ENCODE measurements at places on chromosomes 2 and 18. TPM values are rescaled to one million over a fixed set of nuclear protein-coding genes. Genes with fewer than 3 reads are reported as not detected.

DNA sequence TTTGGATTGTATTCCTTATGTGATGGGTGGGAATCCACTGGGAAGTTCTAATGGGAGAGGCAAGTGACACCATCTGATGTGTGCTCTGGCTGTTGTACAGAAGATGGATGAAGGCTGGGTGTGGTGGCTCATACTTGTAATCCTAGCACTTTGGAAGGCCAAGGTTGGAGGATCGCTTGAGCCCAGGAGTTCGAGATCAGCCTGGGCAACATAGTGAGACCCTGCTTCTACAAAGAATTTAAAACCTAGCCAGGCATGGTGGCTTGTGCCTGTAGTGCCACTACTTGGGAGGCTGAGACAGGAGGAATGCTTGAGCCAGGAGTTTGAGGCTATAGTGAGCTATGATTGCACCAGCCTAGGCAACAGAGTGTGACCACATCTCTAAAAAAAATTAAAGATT is 10.6 kb upstream of the MSH6 start:
- DNase-seq = no peak

DNA sequence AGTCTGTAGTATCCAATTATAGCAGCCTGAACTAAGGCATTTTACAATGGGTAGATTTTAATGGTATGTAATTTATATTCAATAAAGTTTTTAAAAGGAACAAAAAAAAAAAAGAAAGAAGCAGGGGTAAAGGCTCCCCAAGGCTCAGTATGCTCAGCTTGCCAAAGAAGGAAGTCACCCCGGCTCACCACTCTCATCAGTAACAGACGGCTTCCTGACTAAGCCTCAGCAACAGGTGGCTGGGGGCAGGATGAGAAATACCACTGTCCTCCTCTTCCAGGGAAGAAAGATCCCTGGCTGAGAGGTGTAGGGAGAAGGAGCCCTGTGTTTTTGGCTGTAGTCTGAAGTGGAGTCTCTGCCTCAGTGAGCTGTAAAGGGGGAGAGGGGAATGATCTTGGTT is 121.2 kb downstream of the ARHGEF4 start:
- no peak for DNase-seq

- no peak for DNase-seq
These were observed 7.7 kb downstream of the L3MBTL4 start for GRCh38 chr18:6406910-6407470.

TRIM43 gene
- not detected for polyA plus RNA-seq

MYOM1 gene
- polyA plus RNA-seq = 3.1 TPM

GRCh38 chr2:176552501-176553135 is 283.4 kb downstream of the MTX2 start:
- DNase-seq = no peak

TEKT4 gene
- polyA plus RNA-seq = 1.8 TPM

GRCh38 chr18:54780285-54780861 is 47.9 kb upstream of the RAB27B start:
- no peak for DNase-seq

- DNase-seq = no peak
These were observed 72.1 kb upstream of the PARD3B start for GRCh38 chr2:204473224-204473623.

- no peak for DNase-seq
These were observed 113.7 kb downstream of the GATA6 start for GRCh38 chr18:22283116-22283395.

DNA sequence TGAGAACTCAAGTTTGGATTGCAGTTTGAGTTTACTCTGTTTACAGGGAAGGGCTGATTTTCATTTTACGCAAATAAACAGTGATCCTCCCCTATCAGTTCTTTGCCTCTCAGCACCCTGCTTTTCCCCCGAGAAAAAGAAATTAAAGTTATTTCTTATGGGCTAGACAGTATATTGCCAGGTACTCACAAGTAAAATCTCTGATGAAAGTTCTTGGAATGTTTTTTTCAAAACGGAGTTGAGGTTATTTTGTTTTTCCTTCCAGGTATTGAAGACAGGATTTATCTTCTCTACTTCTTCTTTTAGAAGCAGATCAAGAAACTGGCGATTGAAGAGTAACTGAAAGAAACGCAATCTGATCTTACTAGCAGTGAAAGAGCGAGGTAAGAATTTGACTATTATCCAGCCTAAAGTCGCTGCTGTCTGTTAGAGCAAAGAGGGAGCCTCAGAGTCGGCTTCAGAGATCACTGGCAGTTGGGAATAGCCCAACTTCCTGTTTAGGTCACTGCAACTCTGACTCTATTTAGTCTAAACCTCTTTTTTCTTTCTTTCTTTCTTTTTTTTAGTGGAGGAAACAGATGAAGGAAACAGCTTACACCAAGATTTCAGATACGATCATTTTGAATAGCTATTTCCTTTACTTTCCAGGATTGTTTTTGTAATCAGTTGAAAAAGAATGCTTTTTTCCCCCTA is at the start of gene TFPI:
Gene TFPI (minus strand): TSS at position 425 of the 693 bp plus-strand sequence. CDS start 50,667 bp downstream, outside the sequence.
- no peak for DNase-seq

DNA sequence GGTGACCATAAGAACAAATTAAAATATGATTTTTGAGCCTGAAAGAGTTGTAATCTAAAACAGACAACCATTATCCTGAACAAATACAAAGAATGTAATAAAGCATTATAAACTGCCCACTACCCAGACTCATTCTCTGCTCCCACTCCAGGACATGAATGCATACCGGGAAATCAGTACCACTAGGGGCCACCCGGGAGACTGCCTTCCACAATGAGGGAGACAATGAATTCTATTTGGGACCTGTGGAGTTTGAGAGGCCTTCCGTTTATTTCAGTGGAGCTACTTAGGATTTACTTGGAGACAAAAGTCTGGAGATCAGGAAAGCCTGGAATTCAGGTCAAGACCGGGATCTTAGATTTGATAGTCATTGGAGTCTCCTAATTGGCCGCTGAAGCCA is 50.0 kb downstream of the NAB1 start:
- no peak for DNase-seq

ADGRF3 gene
- 1.5 TPM for polyA plus RNA-seq

GRCh38 chr2:109402980-109403840 is 210.6 kb downstream of the SEPTIN10 start:
- no peak for DNase-seq

DNA sequence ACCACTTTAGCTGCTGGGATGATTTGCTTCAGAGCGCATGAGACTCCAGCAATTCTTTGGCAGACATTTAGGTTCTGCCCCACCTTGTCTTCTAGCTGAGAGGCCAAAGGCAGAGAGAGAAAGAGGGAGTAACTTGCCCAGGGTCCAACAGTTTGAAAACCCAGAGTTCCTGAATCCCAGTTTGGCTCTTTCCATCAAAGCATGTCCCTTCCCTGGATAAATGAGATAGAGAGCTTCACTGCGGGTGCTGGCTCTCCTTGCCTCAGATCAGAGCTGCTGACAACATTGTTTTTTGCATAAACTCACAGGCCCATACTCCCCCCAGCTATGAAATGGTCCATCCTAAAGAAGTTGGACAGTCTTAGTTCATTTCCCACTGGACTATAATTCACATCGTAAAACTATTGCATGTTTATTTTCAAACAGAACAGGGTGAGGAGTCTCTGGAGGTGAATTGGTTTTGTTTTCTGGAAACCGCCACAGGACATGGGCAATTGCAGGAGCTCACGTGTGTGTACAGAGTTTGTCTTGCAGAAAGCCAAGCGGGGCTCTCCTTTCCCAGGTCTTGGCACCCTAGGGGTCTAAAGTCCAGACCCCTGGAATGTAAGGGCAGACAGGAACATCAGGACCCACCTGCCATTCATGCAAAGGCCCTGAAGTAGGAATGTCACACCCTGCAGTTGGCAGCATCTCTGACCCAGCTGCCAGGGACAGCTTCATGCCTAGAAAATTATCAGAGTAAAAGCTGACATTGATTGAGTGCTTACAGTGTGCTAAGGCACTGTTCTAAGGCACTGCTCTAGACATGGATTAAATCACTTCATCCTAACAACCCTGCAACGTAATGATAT is 25.0 kb upstream of the SLC14A2 start:
- no peak for DNase-seq

DNA sequence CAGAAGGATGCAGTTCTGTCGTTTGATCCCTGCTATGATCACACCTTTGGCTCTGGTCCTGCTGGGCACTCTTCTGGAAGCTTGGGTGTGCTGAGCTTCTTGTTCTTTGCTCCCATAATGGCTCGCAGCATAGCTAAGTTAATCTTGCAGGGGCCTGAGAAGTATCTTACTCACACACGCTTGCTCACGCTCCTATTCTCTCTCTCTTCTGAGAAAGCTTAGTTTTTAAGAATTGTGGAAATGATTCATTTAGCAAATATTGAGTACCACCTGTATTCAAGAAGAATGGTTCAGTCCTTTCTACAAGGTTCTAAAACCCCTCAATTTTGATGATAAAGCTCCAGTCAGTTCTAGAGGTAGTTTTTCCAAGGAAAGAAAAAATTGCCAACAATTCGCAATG is 40.6 kb downstream of the XRCC5 start:
- DNase-seq = no peak

DNA sequence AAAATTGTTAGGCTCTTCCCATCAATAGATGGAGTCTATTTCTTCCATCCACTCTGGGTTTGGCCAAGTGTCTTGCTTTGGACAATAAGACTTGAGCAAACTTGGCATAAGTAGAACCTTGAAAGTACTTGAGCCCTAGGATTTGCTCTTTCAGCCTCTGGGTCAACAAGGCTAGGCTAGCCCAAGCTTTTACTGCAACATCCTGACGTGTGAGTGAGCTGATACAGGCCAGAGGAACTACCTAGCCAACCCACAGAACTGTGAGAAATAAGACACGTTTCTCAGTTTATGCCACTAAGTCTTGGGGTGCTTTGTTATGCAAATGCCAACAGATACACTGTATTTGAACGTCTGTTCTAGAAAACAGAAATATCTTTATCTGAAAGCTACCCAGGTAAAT is 71.9 kb downstream of the LRP2 start:
- no peak for DNase-seq

GRCh38 chr2:237723023-237723422 is 75.6 kb upstream of the RBM44 start:
- DNase-seq = no peak

SRBD1 gene
- polyA plus RNA-seq = 19.4 TPM

DNA sequence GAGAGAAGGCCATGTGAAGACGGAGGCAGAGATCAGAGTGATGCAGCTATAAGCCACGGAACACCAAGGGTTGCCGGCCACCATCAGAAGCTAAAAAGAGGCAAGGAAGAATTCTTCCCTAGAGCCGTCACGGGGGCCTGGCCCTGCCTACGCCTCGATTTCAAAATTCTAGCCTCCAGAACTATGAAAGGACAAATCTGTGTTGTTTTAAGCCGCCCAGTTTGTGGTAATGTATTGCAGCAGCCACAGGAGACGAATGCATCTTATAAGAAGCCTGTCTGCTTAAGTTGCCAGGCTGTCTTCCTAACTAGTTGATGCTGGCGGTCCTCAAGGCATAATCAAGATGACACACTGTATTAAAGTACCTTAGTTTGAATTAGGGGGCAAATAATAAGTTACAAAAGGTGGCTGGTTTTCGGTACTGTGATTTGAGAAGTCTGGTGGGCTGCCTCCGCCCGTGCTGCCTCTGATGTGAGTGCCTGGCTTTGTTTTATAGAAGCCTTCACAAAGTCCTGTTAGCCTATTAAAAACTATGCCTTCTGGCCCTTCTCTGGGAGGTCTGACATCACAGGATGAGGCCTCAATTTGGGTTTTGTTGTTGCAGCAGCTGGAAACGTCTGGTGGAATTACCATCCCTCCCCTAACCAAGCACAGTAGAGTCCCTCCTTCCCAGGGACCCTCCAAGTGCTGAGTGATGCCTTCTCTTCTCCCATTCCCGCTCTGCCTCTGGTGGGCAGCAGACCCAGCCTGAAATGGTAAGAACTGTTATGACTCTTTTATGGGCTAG is 53.6 kb downstream of the SRD5A2 start:
- DNase-seq = no peak

ARL6IP6 gene
- 46.7 TPM for polyA plus RNA-seq

DNA sequence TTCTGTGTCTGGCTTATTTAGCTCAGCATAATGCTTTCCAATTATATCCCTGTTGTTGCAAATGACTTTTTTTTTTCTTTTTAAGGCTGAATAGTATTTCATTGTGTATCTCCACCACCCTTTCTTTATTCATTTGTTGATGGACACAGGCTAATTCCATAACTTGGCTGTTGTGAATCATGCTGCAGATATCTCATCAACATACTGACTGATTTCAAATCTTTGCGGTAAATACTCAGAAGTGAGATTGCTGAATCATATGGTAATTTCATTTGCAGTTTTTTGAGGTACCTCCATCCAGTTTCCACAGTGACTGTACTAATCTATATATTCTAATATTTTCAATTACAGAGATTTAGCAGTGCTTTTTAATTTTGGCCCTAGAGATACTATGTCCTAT is 266.2 kb downstream of the TMX3 start:
- no peak for DNase-seq

GKN2 gene
- polyA plus RNA-seq = 1.7 TPM

SLC8A1 gene
- polyA plus RNA-seq = 5.9 TPM

DNA sequence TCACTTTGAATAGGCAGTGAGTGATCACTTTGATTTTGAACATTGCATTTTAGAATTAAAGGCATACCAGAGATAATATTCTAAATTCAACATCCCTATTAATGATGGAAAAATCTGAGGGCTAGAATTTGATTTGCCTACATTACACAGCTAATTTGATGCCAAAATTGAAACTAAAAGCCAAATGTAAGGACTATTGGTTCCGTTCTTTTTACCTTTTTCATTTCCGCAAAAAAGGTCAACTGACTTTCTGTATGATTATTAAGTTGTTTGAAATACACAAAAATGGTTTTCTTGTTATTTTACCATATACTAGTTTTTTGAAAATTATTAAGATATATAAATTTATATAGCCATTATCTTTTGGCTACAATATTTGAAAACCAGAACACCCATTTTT is 117.5 kb downstream of the SCN3A start:
- DNase-seq = no peak

- no peak for DNase-seq
These were observed 141.1 kb upstream of the COPS8 start for GRCh38 chr2:236944561-236944960.

DNA sequence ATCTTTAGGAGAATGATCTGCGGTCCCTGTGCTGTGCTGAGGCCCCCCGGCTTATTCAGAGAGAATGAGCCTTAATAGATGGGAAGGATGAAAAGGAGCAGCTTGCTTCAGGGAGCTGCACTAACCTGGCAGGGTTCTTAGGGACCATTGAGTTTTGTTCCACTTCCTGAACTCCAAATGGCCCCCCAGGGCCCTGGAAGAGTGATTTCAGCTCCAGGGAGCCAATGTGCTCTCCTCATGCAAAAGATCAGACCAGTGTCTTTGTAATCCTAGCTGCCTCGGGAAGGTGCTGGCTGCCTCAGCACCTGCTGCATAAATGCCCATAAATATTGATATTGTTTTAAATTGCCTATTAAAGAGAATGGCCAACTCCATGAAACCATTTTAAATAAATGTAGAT is 210.2 kb downstream of the NCK2 start:
- DNase-seq = no peak

VWC2L gene
- polyA plus RNA-seq = not detected

- no peak for DNase-seq
These were observed 23.3 kb downstream of the TRABD2A start for GRCh38 chr2:84857566-84857965.

Data from left lung (tissue), 14 donors.